Stimulated activated CD8-positive, alpha-beta memory T cell treated with anti-CD3 and anti-CD28 coated beads, Interleukin-7, amount 100 ng/mL, for 1 hour (primary cell): ENCODE measurements at places on chromosomes 5 and 9.

DNA sequence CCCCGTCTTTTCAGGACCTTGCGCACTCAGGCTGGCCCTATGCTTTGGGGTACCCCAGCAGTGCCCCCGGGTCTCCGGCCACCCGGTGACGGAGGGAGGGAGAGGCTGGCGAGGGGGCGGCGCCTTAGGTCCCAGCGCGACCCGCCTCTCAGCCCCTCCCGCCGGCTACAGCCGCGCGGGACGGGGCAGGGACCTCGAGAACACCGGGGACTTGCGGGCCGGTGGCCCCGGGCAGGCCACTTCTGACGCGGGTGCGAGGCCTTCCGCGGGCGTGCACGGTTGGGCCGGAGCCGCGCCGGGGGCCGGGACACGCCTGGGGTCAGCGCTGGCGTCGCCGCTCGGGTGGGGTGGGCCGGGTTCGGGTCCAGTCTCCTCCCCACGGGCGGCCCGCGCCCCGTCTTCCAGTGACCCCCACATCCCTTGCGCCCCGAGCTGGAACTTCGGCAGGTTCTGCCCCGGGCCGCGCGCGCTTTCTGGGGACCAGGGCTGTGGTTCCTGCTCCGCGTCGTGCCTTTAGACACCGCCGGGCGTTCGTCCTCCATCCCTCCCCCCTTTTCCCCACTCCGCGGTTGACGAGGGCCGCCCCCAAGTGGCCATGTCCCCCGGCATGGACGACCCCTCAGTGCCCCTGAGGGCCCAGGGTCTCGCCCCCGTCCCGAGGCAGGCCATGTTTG is 3.8 kb upstream of the SQSTM1 start:
- no peak for DNase-seq

DNA sequence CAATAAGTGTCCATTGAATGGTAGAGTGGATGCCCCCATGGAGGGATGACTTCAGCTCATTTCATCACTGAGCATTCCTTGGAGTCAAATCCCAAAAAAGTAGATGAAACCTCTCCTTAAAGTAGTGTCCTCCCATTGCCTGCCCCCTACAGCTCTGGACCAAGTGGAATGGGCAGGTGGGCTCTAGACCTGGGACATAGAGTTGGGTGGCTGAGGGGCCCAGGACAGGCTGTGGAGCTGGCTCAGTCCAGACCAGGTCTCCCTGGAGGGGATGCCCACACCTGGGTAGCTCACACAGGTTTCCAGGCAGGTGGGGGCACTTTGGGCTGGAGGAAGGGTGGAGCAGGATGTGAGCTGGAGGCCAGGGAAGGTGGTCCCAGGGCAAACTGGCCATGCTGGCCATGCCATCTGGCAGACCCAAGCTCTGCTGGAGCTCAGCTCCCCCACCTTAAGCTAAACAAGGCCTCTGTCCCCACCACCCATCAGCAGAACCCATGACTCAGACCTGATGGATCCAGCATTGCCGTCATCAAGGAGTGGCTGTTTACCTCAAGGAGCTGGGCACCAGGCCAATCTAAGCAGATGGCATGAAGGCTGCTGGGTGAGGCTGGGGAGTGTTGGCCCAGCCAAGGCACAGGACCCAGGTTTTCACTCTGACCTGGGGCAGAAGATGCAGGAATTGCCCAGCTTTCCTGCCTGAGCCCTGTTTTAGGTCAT is 6.2 kb upstream of the SPINK4 start:
- no peak for DNase-seq

GRCh38 chr9:118223111-118223510 is 518.9 kb downstream of the TLR4 start:
- DNase-seq, result no peak

DNA sequence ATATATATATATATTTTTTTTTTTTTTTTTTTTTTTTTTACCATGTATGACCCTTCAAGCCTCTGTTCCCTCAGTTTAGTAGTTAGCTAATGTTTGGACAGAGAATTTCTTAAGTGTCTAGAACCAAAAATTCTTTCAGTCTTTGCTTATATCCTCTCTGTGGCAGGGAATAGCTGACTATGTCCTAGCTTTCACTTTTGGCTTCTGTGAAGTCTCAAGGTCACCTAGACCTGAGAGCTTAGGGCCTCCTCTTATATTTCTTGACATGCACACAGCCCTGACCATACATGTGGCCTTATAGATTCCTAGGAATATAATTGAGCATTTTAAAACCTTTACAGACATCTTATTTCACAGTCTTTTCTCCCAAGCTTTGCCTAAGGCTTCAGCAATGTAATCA is 930.8 kb upstream of the CDH9 start:
- DNase-seq, result no peak

- no peak for DNase-seq
Measured at GRCh38 chr5:72988769-72989168, 32.9 kb downstream of the FCHO2 start.
